Stimulated activated CD4-positive, alpha-beta T cell treated with anti-CD3 and anti-CD28 coated beads, Interleukin-12 subunit alpha, Interleukin-12 subunit beta, amount 100 ng/mL, for 24 hours (primary cell): ENCODE measurements at places on chromosomes 1 and 21.
A peak's percentile ranks its signal among the peaks of the same experiment; 100 is the strongest.

DNA sequence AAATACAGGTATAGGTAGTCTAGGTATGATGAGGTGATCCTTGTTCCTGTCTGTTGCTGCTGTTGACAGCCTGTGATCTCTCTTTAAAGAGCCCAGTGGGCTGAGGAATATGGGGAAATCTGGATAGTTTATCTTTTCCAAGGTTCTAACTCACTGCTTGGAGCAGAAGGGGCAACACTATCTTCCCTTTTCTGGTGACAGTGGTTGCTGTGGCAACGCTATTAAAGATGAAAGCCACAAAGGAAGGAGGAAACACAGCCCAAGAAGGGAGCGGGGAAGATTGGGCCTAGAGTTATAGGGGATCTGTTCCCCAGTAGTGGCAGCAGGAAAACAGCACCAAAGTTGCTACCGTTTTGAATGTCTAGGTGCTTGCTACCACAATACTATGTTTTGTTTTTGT, 8.8 kb downstream of the PCP4L1 start:
- no peak for DNase-seq

DNA sequence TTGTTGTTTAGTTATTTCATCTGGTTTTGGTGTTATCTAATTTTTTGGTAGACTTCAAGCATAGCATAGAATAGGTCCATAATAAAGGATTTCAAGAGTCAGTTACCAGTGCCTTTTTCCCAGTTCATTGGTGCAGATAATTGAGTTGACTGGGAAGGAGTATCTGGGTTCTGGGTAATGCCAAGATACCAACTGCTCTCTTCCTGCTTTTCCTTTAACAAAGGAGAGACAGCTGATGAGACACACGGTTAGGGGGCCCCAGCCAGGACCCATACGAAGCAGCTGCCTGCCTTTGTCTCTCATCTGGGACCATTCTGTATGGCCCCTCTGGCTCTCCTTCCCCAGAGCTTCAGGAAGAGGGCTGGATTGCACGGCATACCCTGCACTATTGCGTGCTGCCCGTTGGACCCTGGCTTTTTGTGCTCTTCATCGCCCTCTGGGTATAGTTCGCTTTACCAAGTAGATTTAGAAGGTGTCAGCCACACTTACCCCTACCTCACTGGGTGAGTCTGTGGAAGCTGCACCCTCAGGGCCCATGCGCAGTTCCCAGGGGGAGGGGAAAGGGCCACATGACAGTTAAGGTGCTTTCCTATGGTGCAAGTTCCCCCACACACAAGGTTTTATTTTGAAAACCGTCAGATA, 7.0 kb downstream of the NAV1 start:
- no peak for DNase-seq

DNA sequence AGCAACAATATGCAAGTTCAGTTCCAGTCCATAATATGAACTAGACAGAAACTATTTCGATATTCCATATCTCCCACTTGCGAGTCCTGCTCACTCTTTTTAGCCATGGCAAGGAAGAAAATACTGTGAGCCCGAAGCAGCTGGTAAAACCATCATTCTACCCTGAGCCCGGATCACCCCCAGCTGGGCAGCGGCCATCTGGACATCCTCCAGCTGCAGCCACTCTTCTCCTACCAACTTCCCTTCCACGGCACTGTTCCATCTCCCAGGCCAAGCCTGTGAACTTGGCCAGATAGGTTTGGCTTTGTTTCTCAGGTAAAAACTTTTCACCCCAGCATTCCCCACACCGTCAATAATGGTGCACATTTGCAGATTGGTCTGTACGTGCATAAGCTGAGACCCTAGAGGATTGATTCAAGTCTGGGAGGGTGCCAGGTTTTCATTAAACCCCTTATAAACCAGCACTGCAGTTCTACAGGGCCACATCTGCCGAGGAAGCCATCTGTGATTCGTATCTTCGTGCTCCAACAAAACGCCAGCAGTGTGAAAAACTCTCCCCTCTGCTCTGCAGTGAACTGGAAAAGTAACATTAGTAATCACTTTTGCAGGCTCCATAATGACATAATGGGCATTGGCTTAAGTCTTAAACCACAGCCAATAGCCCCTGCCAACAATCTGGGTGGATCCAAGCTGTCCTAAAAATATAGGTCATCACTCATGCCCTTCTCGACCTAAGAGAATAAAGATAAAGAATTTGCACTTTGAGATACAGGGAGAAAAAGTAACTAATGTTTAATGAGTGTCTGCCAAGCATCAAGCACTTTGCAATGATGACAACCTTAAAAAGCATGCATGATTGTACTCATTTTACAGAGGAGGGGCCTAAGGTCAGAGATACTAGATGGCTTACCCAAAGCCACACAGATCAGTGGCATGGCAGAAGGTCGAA, 205.1 kb downstream of the PLPP3 start:
- DNase-seq = no peak

- DNase-seq = no peak
Measured at GRCh38 chr1:224041032-224041431, 72.9 kb upstream of the FBXO28 start.

DNA sequence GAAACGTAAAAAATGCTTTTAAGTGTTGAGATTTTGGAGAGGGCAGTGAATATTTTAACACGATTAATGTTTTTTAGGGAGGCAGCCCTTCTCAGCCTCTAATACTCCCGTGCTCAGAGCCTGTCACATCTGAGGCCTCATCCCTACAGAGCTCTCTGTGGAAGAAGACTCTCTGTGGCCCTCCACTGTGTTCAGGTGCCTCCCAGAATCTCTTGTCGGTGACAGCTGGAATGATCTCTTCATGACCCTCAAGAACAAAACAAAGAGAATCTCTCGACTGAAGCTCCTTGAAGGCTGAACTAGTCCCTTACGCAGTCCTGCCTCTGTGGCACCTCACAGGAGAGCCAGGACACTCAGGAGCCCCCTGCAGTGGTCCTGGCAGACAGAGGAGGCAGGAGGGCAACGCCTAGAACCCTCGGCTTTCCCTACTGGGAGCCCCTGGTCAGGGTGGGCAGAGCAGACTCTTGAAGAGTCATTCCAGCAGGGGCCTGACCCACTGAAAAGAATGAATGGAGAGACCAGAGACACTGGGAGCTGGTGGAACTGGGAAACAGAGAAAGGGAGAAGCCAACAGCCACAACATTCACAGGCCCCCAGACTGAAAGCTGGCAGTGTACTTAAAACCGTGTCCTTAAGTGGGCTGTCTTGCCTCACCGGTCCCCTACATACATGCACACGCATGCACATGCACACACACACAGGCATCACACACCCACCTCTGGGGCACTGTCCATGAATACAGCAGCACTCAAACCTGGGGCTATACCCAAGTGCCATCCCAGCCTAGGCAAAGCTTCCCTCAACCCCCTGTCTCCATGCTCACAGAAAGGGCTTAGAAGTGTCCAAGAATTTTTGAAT, 67.5 kb upstream of the ANGPTL1 start:
- no peak for DNase-seq

DNA sequence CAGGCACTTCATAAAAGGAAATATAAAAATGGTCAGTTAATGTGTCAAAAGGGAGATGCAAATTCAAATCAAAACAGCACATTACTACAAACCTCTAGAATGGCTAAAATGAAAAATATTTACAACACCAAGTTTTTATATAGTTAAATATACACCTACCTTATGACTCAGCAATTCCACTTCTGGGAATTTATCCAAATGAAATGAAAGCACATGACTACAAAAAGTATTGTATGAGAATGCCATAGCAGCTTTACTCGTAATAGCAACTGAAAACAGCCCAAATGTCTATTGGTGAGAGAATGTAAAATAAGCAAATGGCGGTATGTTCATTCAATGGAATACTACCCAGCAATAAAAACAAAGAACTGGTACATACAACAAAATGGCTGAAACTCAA, 175.8 kb upstream of the SPAG17 start:
- DNase-seq = no peak

- no peak for DNase-seq
Measured at GRCh38 chr1:204128464-204128963, 23.3 kb downstream of the ETNK2 start.

DNA sequence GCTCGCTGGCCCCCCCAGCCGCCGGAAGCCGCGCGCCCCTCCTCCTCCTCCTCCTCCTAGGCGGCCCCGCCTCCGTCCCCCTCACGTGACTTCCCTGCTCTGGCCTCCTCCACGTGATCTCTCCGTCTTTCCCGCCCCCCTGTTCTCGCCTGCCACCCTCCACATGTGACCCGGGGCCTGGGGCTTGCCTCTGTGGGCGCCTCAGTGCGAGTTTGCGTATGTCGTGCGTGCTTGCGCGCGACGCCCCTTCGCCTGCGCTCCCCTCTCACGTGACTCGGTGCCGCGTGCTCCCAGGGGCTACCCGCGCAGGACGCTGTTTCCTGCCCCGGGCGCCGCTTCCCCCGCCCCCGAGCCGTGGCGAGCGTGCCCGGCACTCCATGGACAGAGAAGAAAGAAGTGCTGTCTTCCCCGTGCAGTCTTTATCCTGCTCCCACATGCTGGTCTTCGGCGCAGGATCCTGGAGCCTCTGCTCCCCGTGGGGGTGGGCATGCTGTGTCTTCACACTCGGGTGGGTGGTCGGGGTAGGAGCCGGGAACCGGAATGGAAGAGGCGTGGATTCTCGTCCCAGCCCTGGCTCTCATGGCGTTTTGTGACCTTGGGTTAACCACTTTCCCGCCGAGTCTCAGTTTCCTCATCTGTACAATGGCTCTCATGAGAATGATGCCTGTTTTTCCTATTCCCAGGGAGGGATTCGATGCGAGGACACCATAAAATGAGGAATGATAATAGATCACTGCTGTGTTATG, 431 bp upstream of the UBE2Q1 start:
- DNase-seq = peak; percentile 98

DNA sequence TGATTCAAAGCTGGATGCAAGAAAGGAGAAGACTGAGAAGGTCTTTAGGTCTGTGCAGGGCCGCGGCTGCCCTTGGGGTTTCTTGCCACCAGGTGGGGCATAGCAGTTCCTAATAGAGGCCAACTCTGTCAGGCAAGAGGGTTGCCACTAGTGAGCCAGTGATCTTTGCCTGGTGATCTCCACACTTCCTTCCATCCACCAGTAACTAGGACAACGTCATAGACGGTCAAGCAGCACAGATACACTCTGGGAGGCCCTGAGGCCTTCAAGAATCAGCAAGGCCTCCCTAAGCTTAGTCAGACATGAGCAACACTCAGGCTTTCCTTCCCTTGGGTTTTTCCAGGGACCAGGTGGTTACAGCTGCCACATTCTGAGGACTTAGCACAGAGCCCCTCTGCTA, 32.9 kb upstream of the ATP2B4 start:
- DNase-seq = peak; percentile 41

DNA sequence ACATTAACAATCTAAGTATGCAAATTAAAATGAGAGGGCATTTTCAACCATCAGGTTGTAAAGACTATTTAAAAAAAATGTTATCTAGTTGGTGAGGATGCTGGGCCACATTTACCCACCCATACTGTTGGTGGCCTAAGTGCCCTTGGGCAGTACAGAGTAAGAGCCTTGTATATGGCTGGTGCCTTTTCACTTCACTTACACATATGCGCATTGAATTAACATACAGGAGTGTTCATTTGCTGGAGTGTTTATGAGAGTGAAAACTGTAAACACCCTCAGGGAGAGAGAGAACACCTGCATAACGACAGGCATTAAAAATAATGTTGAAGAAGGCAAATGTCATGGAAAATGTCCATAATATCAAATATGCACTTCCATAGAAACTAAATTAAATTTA, 427.1 kb downstream of the PCP4 start:
- DNase-seq = no peak

DNA sequence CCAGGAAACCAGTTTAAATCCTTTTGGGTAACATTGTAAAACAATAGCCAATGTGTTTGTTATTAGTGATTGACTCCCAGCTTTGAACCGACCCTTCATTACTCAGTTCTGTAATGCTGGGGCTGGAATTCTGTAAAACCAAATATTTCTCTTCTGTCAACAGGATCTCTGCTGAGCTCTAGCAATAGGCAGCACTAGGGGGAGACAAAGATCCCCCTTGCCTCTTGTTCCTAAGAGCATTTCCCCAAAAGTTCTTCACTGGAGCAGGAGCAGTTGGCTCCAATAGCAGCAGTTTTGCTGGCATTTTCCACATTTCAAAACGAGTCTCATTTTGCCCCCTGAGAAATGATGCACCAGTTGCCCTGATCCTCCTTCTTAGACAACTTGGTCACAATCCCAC, 1671.1 kb downstream of the MRPL39 start:
- no peak for DNase-seq
